ENCODE measurements at places on chromosomes 7 and 10.

GRCh38 chr10:68067029-68067428 lies 8.1 kb downstream of the HERC4 start:
- peaks cover 2% of the 10 kb centered on the region for H3K36me3 ChIP-seq
- no peak overlapping the region for H3K4me3 ChIP-seq
- H3K27ac ChIP-seq, result no peak overlapping the region
- H3K27me3 ChIP-seq, result no peaks in the 10 kb centered on the region

DNA sequence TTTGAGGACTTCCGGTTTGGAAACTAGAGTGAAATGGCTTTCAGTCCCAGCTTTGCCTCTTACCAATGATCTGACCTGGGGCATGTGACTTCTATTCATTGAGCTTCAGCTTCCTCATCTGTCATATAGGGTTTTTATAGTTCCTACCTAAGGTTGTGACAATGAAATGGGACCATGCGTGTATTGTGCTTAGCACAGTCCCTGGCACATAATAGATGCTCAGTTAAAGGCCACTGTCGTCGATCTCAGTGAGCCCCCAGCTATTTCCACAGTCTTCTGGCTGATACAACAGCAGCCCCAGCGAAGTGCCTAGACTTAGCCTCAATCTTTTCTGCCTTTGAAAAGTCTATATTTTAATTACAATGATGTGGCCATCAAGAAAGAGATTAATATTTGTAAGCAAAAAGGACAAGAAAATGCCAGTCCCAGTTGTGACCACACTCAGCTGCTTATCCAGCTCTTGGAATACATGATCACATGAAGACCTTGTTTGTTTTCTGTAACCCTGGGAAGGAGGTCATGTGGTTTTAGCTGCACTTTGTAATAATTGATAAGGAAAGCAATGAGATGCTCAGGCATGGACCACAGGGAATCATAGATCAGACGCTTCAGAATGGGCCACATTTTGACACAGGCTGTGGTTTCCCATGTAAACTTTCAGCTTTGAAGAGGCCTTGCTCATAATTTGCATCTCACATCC lies 44.6 kb downstream of the VWA2 start:
- DNase-seq, result no peak
- H3K36me3 ChIP-seq, result no peaks in the 10 kb centered on the region
- no peaks in the 10 kb centered on the region for H3K4me1 ChIP-seq
- H3K27me3 ChIP-seq, result no peaks in the 10 kb centered on the region

DNA sequence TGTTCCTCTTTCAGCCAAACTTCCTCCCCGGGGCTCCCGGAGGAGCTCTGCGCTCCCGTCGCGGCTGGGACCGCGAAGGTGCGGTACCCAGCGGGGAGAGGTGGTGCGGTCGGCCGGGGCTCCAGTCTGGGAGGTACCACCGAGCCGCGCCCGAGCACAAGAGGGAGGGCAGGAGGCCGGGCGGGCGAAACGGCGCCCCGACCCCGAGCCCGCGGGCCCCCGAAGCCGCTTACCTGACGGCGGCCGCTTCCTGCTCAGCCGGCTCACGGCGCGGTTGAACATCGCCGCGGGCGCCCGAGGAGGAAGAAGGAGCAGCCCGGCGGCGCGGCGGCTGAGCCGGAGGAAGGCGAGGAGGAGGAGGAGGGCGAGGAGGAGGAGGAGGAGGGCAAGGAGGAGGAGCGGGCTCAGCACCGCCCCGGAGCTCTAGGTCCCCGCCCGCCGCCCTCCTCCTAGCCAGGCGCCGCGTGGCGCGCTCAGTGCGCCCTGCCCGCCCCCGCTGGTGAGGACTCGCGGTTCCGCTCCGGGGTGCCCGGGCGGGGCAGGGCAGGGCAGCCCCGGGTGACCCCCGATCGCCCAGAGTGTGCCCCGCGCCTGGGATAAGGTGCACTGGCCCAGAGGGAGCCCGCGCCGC lies at the start of gene RGS10:
TSS of gene RGS10 (minus strand) at position 363 of the 631 bp plus-strand sequence. CDS start at position 282, 81 bp downstream.
- no peak within 1 kb of the TSS for H3K27ac ChIP-seq
- peak; percentile 81 for DNase-seq
- H3K36me3 ChIP-seq, result no peaks in the 10 kb centered on the region
- peaks cover 31% of the 10 kb centered on the region for H3K27me3 ChIP-seq

DNA sequence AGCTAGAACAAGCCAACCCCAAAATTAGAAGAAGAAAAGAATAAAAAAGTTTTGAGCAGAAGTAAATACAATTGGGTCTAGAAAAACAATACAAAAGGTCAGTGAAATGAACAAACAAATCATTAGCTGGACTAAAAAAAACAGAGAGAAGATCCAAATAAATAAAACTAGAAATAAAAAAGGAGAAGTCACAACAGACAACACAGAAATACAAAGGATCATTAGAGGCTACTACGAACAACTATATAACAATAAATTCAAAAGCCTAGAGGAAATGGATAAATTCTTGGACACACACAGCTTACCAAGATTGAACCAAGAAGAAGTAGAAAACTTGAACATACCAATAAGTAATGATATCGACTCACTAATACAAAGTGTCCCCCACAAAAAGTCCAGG lies 13.4 kb upstream of the ADRA2A start:
- DNase-seq, result no peak
- H3K4me1 ChIP-seq, result no peaks in the 10 kb centered on the region
- no peaks in the 10 kb centered on the region for H3K27me3 ChIP-seq
- H3K36me3 ChIP-seq, result no peaks in the 10 kb centered on the region
- no peak overlapping the region for H3K27ac ChIP-seq
- no peak overlapping the region for H3K4me3 ChIP-seq

DNA sequence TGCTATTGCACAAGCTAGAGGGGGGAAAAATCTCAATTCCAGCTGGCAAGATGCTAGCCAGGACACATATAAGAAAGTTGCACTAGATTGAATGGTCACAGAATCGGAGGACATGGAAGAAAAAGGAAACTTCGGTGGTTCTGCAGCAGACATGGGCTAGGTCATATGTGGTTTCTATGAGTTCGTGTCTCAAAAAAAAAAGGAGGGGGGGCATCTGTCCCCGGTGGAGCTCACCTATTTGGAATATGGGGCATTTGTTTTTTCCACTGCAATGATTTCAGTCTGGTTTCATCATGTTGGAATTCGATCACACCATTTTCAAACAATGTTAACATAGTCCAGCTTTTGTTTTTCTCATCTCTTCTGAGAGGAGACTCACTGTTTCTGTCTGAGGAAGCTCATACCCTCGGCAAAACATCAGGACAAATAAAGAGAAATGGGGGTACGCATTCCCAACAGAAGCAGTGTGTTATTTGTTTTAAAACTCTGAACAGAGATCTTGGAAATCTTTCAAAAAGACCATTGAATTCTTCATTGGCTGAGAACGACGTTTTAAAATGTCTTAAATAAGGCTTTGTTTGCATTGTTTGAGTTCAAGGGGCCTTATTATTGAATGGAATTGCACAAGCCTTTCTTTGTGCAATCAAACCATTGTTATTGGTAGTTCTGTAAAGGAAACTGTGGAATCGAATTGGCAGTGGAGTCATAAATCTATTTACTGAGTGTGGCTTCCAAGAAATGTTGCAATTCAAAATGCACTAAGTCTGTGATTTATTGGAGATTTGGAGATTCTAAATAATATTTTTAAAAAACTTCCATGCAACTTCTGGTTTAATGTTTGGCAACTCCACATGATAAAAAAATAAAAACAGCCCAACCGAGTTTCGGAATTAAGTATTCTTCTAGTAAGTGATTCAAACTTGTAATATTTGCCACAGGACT lies 173.2 kb downstream of the RTKN2 start:
- no peak for DNase-seq
- H3K27me3 ChIP-seq, result no peaks in the 10 kb centered on the region
- no peak overlapping the region for H3K4me3 ChIP-seq
- peak overlapping the region; percentile 26 for H3K27ac ChIP-seq
- peaks cover 15% of the 10 kb centered on the region for H3K36me3 ChIP-seq

DNA sequence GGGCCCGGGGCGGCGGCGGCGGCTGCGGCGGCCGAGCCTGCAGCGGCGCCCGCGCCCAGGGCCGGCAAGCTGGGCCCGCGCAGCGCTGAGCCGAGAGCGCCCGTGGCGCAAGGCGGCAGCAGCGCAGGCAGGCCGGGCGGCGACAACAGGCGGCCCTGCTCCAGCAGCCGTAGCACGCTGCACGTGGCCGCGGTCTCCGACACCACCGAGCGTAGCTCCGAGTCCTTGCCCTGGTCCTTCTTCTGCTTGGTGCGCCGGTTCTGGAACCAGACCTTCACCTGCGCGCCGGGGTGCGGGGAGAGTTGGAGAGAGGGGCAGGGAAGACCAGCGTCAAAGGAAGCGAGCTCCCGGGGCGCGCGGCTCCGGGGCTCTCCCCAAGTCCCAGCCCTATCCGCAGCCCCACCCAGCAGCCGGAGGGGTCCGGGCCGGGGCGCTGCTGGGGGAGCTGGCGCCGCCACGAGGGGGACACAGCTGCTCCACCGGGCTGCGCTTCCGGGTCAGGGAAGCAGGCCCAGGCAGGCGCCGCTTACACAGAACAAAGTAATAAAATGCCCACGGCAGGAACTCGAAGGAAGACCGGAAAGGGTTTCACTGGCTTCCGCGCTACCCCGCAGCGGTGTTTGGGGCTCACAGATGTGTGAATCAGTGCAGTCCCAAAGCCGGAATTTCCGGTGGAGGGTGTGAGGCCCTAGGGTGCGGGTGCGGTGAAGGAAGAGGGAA lies 3.6 kb downstream of the VAX1 start:
- H3K27me3 ChIP-seq, result peaks cover 94% of the 10 kb centered on the region
- H3K27ac ChIP-seq, result no peak overlapping the region
- H3K4me1 ChIP-seq, result peaks cover 35% of the 10 kb centered on the region
- peak overlapping the region; percentile 66 for H3K4me3 ChIP-seq
- peak; percentile 10 for DNase-seq

DNA sequence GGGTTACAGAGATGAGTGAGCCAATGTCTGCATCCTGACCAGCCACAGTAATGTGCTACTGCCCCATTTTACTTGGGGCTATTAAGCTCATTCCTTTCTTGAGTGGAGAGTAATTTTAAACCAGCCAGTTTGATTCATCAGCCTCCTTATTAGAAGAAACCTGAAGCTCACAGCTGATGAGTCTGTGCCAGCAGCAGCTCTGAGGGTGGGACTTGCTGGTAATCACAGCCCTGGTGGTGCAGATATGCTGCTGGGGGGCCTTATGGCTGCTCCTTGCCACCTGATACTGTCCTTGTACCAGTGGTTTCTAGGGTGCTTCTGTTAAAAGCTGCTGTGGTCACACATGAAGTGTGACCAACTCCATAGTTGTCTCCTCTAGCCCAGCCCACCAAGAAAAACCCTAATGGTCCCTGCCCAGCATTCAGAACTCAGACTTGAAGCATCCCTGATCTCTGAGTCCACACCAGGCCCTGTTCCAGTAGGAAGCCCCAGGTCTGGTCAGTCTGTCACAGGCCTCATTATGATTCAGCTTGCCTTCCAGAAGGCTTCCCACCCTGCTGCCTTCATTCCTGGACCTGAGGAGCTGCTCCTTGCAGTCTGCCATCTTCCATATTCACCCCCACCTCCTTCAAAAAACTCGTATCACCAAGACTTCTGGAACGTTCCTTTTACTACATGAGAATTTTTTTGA lies 28.9 kb upstream of the RBM20 start:
- H3K27me3 ChIP-seq, result no peaks in the 10 kb centered on the region
- no peak overlapping the region for H3K4me3 ChIP-seq
- no peaks in the 10 kb centered on the region for H3K36me3 ChIP-seq
- peaks cover 1% of the 10 kb centered on the region for H3K4me1 ChIP-seq

DNA sequence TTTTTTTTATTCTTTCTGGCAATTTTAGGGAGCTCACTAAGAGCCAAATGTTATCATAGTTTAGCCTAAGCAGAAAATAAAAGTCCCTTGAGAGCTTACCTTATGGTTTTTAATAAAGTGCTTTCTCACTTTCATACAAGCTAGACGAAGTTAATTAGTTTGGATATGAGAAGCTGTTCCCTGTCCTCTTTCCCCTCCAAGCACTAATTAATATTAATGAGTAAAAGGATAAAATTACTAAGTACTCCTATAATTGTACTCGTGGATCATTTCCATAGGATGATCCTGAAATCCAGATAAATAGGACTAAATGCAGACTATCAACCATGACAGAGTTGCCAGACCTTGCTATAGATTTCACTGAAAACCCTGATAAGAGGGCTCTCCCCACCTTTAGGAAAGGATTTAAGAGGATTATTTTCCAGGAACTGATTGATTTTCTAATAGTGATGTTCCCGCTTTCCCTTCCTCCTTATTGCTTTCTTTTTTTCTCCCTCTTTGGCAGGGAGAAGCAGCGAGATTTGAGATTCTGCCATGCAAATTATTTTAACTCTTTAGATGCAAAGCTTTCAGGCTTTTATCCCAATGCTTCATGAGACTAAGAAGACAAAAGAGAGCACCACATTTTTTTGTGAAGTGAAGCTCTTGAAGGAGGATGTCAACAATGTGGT lies 58.3 kb upstream of the HECW1 start:
- no peaks in the 10 kb centered on the region for H3K36me3 ChIP-seq
- H3K4me3 ChIP-seq, result no peak overlapping the region
- no peak for DNase-seq
- no peaks in the 10 kb centered on the region for H3K4me1 ChIP-seq

- H3K27me3 ChIP-seq, result no peaks in the 10 kb centered on the region
- DNase-seq, result no peak
- no peak overlapping the region for H3K27ac ChIP-seq
- H3K36me3 ChIP-seq, result no peaks in the 10 kb centered on the region
- H3K4me1 ChIP-seq, result peaks cover 3% of the 10 kb centered on the region
- no peak overlapping the region for H3K4me3 ChIP-seq
Observed at GRCh38 chr7:115037128-115037802, 115.4 kb downstream of the MDFIC start.

- no peaks in the 10 kb centered on the region for H3K27me3 ChIP-seq
- no peak overlapping the region for H3K27ac ChIP-seq
- no peak overlapping the region for H3K4me3 ChIP-seq
- DNase-seq, result no peak
- no peaks in the 10 kb centered on the region for H3K4me1 ChIP-seq
- no peaks in the 10 kb centered on the region for H3K36me3 ChIP-seq
Observed at GRCh38 chr7:45593121-45593541, 19.0 kb downstream of the ADCY1 start.

DNA sequence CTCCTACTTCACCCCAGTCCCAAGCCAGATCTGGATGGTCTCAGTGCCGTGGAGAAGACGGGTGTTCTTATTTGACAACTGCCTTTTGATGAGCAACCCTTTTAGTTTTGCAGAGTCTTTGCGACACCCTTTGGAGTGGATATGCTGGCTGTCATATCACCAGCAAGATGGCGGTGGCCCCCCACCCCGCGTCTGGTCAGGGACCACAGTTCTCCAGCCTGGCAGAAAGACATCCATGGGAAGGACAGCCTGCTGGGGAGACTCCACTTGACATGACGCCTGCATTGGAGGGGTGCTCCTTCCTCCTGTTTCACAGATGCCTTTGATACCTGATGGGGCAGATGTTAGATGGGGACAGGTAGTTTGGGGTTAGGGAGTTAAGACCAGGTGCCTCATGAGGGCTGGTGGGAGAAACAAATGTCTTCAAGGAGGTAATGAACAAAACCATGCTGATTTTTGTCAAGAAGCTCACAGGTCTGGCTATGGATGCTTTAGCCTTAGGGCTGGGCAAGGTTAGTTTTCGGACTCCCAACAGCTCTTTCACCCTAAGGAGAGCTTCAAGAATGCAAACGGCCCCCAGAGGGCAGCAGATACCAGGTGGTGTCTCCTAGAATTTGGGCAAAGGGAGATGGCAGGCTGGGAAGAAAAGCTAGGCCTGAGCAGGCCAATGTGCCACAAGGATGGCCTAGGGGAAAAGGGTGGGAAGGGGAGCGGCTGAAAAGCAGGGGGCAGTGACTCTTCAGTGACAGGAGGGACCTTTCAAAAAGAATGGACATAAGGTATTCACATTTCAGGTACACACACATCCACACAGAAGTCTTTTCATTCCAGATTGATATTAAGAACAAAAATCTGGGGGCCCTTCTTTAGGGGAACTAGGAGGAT lies 95.2 kb downstream of the CLEC2L start:
- H3K27me3 ChIP-seq, result no peaks in the 10 kb centered on the region
- H3K4me1 ChIP-seq, result no peaks in the 10 kb centered on the region
- peaks cover 4% of the 10 kb centered on the region for H3K36me3 ChIP-seq
- DNase-seq, result no peak
- no peak overlapping the region for H3K27ac ChIP-seq

Measured in trophoblast cell (in vitro differentiated cells and primary cell).